ENCODE measurements at places on chromosomes 6 and 20.

- no peak for DNase-seq
Observed at GRCh38 chr20:49843139-49843538, 30.5 kb downstream of the SLC9A8 start.

DNA sequence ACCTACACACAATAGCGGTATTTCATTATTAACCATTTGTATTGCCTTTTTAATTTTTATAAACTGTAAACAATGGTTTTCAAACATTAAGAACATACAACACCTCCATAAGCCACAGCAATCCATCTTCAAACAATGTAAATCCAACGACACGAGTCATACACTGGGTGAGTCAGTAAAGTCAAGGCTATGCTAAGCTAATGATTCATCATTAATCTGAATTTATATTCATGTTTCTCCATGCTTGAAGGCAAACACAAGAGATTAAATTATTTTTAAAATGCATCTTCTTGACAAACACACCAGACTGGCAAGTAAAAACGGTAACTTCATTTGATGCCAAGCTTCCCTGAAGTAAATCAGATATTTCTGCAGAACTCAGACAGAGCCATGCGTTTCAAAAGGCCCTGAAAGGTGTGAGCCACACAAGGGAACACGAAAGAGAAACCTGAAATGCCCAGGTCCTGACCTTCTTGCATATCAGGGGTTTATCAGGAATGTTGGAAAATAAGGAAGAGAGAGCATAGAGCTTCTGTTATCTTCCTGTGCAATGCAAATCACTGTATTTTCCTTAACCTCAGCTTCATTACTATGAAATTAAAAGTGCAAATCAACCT is 162.5 kb downstream of the ALDH8A1 start:
- DNase-seq = no peak

DNA sequence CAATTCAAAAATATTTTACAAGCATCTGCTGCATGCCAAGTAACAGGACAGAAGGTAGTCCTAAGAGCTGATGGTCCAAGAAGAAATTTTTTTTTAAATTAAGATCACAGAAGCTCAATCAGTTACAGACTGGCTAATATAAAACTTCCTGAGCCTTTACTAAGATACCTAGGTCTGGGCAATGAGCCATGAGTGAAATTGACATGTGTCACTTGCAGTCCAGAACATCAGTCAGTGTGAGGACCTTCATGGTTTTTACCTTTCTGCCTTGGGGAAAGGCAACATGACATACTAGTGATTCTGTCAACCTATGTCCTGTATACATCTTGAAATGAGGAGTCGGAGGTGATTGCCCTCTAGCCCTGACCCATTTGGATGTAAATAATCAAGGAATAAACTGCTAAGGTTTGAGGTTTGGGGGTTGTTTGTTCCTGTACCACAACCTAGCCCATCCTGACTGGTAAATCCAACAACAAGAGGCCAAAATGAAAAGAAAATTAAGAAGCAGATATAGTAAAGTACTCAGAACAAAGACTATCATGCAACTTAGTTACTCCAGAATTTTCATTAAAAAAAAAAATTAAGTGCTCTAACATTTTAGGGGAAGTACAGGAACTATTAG is 70.0 kb downstream of the CNKSR3 start:
- DNase-seq = no peak

GRCh38 chr6:1396952-1397868 is 7.8 kb downstream of the FOXF2 start:
- peak; percentile 31 for DNase-seq

DNA sequence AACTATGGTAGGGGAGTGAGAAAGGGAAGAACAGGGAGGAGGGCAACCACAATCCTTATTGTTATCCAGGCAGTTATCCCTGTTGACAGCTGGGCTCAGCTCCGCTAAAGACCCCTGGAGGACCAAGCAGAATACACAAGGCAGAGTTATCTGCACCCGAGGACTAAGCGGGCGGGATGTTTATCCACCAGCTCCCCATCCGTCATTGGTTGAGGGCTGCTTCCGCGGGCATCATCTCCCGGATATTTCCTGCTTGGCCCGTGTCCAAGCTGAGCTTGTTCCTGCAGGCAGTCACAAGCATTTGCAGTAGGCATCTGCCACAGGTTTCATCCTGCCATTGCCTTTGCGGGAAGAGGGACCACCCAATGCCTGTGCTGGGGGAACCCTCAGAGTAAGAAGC is 102.1 kb downstream of the DLGAP4 start:
- no peak for DNase-seq

GRCh38 chr6:48087448-48087847 is 23.5 kb downstream of the PTCHD4 start:
- DNase-seq = no peak

- no peak for DNase-seq
Observed at GRCh38 chr6:146670161-146670560, 71.4 kb downstream of the ADGB start.

- no peak for DNase-seq
Observed at GRCh38 chr6:131597446-131597845, 24.4 kb downstream of the ARG1 start.

- no peak for DNase-seq
Observed at GRCh38 chr20:38369389-38369788, 23.1 kb downstream of the LBP start.

DNA sequence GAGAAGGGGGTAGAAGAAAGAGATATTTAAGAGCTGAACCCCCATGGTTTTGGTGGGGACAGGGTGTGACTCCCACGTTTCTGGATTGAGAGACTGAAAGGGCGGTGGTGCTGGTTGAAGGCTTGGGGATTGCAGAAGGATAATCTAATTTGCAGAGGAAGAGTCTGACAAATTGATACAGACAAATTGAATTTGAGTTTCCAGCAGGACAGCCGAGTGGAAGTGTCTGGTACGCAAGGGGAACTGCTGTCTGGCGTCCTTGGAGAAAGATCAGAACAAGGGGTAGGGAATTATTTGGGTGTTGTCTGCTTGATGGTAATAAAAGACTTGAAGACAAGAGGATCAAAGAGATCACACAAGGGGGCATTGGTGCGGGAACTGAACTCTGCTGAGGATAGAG is 40.5 kb upstream of the MDGA1 start:
- no peak for DNase-seq

GRCh38 chr6:35737413-35738211 is 780 bp downstream of the ARMC12 start:
- no peak for DNase-seq

DNA sequence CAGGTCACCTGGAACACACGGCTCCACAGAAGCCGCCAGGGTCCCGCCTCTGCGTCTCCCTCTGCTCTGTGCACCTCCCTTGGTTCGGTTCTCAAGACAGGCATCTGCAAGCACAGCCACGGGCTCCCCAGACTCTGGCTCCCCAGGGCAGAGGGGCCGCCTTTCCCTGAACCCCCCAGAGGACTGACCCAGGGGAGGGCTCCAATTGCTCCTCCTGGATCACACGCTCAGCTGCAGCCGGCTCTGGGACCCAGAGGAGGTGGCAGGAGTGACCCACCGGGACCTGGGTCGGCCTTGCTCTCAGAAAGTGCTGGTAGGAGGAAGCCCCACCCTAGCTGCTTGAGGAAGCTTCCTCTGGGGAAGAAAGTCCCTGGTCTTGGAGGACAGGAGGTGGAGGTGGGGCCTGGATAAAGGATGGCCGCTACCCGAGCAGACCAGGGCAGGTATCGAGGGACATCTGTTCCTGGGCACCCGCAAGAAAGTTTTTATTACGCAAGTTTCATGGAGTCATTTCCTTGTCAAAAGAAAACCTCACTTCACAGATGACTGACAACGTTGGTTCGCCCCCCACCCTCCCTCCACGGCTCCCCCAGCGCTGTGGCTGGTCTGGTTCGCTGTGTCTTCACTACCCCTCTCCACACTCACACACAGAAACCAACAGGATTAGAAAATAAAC is 103.9 kb upstream of the AFDN start:
- DNase-seq = no peak

DNA sequence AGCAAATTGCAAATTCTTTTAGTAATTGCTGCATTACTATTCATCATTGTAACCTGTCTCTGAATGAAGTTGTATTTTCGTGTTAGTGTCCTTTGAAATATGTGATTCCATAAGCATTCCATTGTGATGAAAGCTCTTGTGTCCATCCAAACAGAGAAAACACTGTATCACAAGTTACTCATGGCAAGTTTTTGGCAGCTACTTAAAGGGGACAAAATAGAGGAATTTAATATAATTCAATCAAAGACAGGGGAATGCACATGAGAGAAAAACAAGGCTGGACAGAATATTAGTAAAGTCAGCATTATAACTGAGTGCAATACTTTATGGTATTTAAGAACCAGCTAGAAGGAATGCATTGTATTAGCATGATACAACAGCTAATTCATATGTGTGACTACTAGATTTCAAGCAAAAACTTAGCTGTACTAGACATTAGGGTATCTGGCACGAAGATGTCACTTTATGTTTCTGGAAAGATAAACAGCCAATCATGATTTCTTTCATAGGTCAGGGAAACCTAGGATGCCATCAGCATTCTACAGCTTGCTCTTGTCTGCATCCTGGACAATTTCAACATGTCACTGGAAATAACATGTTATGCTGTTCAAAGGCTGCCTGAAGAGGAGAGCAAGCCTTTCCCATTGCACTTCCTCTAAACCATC is 270.6 kb upstream of the MARCKS start:
- DNase-seq = no peak

- no peak for DNase-seq
Observed at GRCh38 chr6:5053864-5054244, 31.3 kb upstream of the PPP1R3G start.

GRCh38 chr6:43172104-43173007 is 1.3 kb downstream of the SRF start:
- DNase-seq = peak; percentile 15

- peak; percentile 37 for DNase-seq
Observed at GRCh38 chr20:10434467-10434831, 427 bp upstream of the MKKS start.

DNA sequence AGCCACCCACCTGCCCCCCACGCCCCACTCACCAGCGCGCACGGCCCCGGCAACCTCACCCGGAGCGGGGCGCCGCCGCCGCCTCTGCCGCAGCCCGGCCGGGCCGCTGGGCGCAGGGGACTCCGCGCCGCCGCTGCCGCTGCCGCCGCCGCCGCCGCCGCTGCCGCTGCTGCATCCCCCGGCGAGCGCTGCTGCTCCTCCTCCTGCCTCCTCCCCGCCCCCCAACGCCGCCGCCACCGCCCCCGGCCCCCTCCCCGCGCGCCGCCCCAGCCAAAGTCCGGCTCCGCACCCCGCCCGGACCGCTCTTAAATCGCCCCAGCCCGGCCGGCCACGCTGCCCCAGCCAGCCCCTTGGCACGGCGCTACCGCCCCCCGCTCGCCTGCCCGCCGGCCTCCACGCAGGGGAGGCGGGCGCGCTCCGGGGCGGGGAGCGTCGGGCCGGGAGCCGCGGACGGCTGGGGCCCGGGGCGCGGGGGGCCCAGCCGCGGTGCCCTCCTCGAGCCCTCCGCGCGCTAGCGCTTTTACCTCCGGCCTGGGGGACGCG is at the start of gene SULF2:
Gene SULF2 (minus strand): TSS at position 171 of the 543 bp plus-strand sequence. CDS start 28,118 bp downstream, outside the sequence.
- DNase-seq = no peak

DNA sequence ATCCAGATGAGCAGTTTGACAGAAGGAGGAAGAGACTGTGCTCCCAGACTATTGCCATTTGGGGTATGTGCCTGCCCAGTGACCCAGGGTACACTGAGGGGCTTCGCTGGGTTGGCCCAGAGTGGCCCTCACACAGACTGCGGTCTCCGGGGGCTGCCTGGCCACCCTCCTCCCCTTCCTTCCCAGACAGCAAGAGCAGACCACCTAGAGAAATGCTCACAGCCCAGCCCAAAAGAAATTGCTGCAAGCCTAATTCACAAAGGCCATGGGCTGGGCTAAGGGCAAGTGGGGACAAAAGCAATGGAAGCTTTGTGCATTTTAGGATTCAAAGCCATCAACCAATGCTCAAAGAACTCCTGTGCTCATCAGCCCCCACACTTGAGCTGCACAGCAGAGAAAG is 277.6 kb downstream of the CDC5L start:
- DNase-seq = no peak

- DNase-seq = no peak
Observed at GRCh38 chr6:34926655-34927054, 37.6 kb downstream of the ANKS1A start.

DNA sequence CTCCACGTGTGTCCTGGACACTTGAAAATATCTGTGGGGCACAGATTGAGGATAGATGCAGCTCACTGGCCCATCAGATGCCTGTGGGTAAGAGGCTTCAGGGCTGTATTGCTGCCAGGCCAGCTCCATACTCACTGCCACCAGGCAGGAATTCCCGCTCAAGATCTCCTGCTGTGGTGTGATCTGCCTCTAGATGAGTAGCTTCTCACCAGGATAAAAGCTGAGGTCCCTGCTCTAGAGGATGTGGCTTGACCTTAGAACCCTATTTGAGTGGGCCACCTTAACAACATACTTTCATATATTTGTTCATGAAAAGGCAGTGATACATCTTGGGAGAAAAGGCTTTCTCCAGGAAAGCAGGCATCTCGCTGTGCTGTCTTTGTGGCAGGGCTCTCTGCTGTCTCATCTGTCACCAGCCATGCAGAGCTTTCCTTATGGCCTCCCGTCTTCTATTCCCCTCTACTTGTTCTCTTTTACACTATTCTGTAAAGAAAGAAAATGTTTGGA is 165.7 kb upstream of the RNF217 start:
- no peak for DNase-seq
